ENCODE measurements at places on chromosomes 3 and 15.

DNA sequence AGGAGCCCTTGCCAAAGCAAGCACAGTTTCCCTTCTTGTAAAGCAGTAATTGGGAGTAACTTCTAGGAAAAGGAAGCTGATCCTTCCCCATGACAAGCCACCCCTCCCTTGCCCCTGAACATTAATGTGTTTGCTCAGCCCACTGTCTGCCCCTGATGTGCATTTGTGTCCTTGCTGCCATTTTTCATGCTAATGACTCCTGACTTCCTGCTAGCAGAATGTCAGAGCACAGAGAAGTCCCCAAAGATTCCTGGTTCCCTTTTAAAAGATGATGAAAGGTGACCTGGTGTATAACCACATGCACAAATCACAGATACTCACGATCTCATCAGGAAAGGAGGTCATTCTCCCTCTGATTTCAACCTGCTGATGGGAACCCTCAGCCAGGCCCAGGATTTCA is 44.2 kb upstream of the WNT5A start:
- DNase-seq: no peak

- DNase-seq: no peak
Measured at GRCh38 chr3:164094546-164094945, 983.8 kb downstream of the SI start.

DNA sequence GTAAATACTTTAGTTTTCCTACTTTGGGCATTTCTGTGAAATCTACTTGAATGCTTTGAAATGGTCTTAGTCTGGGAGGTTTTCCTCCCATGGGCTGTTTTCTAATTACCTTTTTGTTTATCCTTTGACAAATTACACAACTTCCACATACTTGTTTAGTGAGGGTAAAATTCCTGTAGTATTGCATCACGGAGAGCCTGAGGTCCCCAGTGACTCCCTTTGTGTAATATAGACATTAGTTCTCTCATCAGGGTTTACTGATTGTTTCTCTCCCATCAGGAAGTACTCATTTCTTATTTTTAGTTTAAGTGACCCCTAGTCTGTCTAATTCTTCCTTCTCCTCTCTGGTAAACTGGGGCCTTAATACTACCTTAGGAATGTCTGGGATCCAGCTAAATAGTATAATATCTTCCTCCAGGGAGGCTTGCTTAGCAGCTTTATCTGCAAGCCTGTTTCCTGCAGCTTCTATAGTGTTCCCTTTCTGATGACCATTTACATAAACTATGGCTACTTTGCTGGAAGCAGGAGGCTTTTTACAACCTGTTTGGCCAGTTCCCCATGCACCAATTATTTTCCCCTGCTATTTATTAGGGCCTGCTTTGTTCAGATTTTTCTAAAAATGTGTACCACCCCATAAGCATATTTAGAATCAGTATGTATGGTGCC is 87.2 kb upstream of the XCR1 start:
- no peak for DNase-seq

- DNase-seq: no peak
Measured at GRCh38 chr3:128060473-128061381, 8.5 kb downstream of the SEC61A1 start.

DNA sequence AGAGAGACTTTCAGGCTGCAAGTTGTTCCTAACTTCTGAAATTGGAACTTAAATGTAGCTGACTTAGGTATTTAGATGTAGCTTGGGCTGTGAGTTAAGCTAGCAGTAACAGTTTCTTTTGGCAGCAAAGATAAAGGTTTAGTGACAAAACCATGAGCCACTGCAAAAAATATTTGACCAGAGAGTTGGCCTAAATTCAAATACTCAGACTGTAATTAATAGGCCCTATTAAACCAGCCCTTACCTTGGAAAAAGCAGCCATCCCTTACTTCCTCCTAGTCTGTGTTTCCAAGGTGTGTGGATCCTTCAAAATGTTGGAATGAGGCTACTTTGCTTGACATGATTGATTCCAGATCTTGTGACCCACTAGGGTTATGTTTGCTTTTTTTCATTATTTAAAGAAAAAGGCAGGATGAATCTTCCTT is 8.2 kb downstream of the TPM1 start:
- DNase-seq: no peak

DNA sequence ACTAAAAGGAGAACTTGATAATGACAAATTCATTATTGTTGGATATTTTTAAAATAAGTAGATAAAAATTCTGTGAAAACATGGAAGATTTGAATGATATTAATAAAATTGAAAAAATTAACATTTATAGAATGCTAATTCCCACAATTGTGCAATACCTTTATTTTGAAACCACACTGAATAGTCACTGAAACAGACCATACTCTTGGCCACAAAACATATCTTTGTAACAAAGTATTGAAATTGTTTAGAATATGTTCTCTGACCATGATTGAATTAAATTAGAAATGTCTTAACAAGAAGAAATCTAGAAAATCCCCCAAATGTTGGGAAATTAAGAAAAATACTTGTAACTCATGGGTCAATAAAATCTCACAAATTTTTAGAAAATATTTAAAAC is 49.2 kb downstream of the ARHGAP11B start:
- no peak for DNase-seq

DNA sequence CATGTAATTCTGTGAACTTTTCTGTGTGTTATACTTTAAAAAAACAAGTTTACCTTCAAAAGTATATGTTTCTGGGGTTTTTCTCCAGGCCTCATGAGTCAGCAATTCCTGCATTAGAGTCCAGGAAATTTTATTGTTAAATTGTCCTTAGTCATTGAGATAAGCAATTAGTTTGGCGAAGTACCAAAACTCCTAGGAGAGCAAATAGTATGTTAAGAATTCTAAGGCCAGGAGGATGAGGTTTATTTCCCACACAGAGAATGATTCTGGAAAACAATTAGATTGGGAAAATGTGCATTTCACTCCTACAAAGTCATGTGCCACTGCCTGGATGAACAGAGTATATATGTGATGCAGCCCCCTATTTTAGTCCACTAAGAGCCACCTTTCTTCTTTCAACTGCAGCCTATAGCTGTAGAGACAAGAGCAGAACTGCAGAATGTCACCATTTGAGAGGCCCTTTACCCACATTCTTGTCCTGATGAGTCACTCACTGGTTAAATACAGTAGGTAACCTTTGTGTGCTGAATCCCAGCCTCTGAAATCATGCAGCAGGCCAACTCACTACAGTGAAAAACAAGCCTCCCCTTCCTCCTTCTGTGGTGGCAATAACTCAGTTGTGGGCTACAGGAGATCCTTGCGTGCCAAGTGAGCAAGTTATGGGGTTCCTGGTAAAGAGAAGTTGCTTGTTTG is 452.8 kb upstream of the THBS1 start:
- DNase-seq: no peak

- DNase-seq: no peak
Measured at GRCh38 chr3:101632586-101632985, 44.3 kb downstream of the ZBTB11 start.

DNA sequence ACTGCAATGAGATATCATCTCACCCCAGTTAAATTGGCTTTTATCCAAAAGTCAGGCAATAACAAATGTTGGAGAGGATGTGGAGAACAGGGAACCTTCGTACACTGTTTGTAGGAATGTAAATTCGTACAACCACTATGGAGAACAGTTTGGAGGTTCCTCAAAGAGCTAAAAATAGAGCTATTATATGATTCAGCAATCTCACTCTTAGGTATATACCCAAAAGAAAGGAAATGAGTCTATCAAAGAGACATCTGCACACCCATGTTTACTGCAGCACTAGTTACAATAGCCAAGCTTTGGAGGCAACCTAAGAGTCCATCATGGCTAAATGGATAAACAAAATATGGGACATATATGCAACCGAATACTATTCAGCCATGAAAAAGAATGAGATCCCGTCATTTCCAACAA is 68.0 kb upstream of the HES1 start:
- no peak for DNase-seq

GRCh38 chr3:52463416-52463815 is 8.0 kb downstream of the NISCH start:
- no peak for DNase-seq

DNA sequence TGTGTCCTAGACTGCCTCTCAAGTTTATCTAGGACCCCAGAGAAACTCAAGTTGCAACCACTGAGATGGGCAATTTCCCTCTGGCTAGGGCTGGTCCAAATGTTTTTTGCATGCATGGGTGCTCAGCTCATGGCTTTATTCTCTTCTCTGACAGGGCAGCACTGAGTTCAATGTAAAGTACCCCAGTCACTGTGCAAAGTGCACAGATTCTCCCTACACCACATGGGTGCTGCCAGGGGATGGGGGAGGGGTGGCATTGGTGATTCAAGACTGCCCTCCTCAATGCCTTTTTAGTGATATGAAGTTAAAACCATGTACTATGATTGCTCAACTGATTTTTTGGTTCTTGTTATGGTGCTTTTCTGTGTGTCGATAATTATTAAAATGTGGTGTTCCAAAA is 14.8 kb upstream of the RAD51 start:
- DNase-seq: no peak

DNA sequence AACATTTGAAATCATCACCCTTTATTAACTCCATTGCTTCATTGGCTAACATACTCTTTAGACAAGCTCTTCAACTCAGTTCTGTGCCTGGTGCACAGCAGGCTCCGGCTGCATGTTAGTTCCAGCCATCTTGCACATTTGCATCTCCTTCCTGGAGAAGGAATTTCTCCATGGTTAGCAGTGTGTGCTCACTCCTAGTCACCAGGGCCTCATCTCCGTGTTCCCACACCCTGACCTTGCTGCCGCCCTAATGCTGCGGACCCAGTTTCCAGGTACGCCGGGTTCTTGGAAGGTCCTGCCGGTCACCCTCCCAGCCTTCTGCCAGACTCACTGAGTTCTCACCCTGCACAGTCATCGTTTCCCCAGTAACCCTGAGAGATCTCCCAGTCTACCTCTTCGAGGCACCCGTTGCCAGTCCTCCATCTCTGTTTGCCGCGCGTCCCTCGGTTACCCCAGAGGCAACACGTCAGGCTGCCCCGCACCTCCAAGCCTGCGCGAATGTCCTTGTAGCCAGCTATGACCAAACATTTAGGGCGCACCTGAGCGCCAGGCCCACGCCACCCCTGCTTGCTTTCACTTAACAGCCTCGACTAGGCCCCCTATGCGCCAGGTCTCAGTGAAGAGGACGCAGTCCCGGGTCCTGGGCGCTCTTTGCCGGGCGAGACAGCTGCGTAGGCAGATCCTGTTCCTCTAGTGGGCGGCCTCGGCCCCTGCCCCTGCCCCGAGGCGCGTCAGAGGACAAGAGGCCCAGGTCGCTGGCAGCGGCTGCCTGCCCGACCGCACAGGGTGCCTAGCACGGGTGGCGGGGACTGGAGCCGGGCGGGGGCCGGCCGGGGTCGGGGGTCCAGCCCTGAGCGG is 747 bp upstream of the ZNF592 start:
- no peak for DNase-seq

DNA sequence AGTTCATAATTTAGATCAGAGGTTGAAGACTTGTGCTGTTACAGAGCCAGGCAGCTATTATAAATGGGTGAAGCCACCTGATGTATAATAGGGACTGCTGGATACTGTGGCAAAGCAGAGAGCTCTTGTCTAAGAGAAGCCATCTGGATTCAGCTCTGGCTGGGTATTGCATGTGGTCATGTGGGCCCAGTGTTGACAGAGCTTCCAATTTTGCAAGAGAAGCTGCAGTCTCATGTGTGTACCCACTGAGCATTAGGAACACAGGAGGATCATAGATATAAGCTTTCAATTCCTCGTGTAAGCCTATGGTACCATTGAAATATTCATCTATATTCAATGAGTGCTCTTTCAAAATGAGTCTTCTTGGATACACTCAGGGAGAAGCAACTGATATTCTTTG is 303.9 kb upstream of the SLCO3A1 start:
- no peak for DNase-seq

DNA sequence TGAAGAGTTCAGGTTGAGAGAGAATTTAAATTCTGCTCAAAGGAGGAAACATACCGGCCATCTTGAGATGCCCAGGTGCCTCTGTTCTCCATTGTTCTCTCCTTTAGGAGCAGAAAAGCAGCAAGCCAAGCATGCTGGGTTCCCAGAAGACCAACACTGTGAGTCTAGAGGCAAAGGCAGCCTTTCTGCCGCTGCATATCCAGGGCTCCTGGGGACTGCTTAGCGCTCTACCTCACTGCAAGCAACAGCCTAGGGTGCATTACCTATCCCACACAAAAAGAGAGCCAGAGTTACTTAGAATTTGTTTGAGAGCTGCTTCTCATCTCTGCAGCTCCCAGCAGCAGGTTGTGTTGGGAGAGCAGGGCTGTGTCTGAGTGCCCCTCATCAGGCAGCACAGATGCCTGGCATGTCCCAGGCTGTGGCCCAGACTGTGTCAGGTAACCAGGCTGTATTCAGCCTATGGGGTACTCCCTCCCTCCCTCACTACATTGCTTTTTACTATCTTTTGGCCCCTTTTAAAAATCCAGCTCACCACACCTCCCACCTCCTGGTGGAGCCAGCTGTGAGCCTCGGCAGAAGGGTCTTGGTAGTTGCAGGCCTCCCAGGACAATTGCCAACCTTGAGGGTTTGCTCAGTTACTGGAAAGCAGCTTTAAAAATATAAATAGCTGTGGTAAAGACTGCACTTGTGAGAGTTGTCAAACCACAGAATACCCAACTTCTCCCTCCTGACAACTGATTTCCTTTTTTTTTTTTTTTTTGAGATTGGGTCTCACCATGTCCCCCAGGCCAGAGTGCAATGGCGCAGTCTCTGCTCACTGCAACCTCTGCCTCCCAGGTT is 30.2 kb downstream of the BCL2L10 start:
- DNase-seq: no peak

DNA sequence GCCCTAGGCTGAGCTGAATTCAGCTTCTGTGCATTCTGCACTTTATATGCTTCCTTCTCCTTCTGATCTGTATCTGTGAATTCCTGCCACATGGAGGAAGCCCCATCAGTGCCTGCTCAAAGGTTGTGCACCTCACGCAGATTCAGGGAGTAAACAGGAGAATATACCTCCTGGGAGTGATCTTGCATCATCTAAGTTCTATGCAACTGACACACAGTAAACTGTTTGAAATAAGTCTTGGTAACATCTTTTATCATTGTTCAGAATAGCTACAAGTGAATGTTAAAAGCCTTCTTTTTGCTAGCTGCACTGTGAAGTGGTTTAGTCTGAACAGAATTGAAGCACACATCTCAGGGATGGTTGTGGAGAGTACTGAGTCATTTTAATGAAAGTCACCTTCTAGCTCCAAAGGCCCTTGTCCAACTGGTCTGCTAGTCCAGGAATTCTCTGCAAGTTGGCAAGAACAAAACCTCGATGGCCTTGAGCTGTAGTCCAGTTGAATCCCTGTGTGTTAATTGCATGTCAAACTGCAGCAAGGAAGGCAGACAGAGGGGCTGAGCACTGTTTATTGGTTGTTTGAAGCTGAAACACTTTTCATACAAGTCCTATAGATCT is 215.0 kb downstream of the WNT5A start:
- no peak for DNase-seq

GRCh38 chr3:186453531-186453930 is 90.6 kb downstream of the CRYGS start:
- DNase-seq: no peak
